Right forelimb (tissue), 1 donor: ENCODE measurements at places on chromosomes 12 and 14.

GRCh38 chr14:96584199-96584906, 82.2 kb downstream of the PAPOLA start:
- DNase-seq = peak; percentile 69

GRCh38 chr14:96177766-96178375, 26.8 kb upstream of the BDKRB2 start:
- peak; percentile 46 for DNase-seq

GRCh38 chr12:12533238-12533829, 29.3 kb downstream of the DUSP16 start:
- peak; percentile 81 for DNase-seq

DNA sequence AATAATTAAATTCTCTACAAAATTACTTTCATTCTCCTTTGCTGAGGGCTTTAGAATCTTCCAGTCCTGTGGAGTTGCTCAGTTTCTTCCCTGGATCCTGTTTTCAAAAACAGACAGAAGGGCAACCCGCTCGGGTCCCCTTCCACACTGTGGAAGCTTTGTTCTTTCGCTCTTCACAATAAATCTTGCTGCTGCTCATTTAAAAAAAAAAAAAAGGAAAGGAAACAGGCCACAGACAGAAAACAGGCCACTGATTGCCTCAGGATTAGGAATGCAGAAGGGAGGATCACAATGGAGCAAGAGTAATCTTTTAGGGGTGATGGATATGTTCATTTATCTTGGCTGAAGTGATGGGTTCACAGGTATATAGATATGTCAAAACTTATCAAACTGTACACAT, 29.5 kb upstream of the HIGD1C start:
- no peak for DNase-seq

DNA sequence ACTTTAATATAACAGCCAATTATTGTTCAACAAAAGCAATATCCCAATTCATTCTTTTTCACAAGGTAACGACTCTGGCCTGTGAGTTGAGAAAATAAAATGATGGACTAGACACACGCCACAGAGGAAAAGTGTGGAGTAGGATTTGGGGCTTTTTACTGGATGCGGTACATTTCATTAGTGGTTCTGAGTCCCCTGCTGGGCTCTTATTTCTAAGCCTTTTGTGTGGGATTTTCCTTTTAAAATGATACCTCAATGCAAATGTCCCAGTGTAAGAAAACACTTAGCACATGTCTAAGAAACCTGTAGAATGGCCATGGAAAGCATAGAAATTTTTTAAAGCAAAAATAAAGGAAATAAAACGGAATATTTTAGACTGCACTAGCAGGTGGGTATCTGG, 73.4 kb downstream of the C12orf42 start:
- no peak for DNase-seq

- no peak for DNase-seq
Observed at GRCh38 chr14:83697099-83697498, 1832.8 kb upstream of the FLRT2 start.

GRCh38 chr14:101363880-101364391, 197.4 kb upstream of the DIO3 start:
- DNase-seq = no peak

DNA sequence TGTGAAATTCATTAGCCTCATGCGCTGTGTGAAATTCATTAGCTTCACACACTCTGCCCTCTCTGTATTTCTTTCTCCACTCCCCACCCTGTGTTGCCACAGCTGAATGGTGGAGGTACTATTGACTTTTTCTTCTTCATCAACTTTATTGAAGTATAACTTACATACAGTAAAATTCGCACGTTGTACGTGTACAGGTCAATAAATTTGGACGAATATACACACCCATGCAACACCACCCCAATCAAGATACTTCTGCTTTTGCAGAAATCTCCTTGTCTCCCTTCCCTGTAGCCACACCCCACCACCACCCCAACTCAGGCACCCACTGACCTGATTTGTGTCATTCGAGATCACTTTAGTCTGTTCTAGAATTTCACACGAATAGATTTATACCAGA, 51.8 kb downstream of the FBXL14 start:
- DNase-seq = no peak

GRCh38 chr12:110059651-110060000, 11.3 kb upstream of the C12orf76 start:
- DNase-seq = no peak

- DNase-seq = no peak
Observed at GRCh38 chr12:60279221-60279620, 683.4 kb downstream of the SLC16A7 start.

- DNase-seq = peak; percentile 54
Observed at GRCh38 chr12:69935651-69936100, 110.6 kb downstream of the MYRFL start.

DNA sequence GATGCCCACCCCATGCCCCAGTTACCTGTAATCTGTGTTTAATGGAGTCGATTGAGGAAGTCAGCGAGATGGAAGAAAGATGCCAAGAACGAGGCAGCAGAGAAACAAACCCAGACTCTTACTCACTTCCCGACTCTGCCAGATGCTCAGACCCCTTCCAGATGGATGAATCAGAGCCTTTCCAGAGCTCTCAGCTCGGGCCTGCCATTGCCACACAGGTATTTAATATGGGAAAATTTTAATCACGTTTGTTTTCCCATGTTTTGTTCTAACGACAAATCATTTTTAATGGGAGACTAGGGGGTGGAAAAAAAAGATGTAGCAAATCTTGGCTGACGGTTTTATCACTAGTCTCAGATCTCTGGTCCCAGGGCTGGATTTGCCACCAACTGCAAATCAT, 72.5 kb upstream of the SRRM4 start:
- DNase-seq = no peak

DNA sequence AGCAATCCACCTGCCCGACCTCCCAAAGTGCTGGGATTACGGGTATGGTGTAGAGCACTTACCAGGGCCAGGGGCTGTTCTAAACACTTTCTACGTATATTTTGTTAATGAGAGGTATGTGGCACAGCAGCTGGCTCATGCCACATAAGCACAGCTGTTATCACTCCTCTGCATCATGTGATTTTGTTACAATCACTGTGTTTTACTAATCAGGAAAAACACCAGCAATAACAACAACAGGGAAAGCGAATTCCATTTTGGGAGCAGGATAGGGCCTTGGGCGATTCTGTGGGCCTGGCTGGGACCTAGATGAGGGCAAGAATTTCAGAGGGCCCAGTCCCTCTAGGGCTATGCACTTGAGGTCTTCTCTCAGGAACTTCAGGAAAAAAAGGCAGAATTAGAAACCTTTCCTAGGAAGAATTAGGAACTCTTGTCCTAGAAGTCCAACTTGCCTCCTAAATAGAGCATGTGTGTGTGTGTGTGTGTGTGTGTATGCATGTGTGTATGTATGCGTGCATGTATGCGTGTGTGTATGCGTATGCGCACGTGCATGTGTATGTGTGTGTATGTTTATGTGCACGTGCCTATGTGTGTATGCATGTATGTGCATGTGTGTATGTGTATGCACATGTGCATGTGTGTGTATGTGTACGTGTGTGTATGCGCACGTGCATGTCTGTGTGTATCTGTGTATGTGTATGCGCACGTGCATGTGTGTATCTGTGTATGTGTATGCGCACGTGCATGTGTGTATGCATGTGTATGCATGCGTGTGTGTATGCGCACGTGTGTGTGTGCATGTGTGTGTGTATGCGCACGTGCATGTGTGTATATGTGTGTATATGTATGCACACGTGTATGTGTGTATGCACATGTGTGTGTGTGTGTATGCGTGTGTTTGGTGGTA, 41.8 kb upstream of the CORO1C start:
- DNase-seq = no peak

GRCh38 chr14:49089107-49089506, 497.1 kb downstream of the RPS29 start:
- no peak for DNase-seq

DNA sequence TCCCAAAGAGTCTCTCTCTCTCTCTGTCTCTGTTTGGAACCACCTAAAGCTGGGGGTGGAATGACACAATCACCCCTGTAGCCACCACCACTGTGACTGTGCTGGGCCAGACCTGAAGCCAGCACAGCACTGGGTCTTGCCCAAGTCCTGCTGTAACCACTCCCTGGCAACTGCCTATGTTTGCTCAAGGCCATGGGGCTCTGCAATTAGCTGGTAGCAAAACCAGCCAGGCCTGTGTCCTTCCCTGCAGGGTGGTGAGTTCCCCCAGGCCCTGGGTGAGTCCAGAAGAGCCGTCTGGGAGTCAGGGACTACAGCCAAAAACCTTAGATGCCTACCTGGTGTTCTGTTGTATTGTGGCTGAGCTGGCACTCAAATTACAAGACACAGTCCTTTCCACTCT, 50.8 kb downstream of the DGLUCY start:
- DNase-seq = no peak

DNA sequence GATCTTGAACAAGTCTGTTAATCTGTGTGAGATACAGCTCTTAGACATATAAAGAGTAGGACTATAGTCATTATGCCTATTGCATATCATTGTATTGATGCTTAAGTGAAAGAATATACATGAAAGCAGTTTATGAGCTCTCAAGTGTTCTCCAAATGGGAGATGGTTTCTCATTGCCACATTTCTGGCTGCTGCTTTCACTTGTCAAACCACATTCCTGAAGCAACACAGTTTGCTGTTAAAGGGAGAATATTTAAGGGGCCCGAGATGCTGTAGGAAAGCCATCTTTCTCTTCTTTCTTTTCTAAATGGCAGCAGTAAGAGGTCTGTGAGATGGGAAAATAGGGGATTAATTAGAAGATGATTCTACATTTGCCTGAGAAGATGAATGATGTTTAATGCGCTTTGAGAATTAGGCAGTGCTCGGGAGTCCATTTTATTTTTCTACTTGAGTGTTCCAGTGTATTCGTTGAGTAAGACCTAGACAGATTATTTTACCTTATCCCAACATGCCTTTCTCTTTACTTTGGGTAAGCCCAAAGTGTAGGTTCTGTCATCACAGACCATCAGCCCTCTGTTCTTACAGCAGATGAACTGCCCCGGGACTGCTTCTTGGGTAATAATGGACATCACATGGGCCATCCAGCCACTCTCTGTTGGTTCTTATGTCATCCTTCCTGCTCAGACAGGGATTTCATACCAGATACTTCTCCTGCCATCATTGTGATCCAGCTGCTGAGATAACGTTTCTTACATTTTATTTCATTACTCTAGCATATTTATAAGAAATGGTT, 35.6 kb downstream of the ANO4 start:
- no peak for DNase-seq

DNA sequence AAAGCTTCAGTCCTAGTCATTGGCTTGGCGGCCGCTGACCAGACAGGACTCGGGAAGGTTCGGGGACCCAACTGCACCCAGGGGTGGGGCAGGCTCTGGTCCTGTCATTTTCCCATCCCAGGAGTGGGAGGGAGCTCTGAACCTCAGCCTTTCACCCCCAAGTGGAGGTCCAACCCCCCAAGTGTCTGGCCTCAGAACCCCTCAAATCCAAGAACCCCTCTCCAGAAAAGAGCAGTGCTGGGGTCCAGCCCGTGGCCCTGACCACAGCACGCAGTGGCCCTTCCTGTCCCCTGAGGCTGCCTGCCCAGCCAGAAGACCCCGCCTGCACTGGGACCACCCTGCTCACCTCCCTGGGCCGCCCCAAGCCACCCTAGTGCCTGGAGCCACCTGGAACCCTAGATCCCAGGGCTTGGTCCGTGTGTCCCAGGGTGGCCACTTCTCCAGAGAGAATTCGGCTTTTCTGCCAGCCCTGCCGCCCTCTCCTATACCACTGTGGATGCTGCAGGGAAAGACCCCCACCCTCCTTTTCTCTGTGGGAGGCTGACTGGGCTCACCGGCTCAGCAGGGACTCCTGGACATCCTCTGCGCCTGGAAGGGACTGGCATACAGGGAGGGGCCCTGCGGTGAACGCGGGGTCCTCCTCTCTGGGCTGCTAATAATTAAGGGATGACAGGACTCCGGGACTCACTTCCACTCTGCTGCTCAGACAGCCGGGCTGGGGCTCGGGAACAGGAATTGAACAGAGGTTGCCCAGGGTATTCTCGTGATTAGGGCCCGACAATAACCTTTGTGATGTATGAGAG, 326.9 kb upstream of the SFSWAP start:
- peak; percentile 29 for DNase-seq

GRCh38 chr12:71440345-71440762, 756 bp downstream of the LGR5 start:
- DNase-seq = peak; percentile 48

DNA sequence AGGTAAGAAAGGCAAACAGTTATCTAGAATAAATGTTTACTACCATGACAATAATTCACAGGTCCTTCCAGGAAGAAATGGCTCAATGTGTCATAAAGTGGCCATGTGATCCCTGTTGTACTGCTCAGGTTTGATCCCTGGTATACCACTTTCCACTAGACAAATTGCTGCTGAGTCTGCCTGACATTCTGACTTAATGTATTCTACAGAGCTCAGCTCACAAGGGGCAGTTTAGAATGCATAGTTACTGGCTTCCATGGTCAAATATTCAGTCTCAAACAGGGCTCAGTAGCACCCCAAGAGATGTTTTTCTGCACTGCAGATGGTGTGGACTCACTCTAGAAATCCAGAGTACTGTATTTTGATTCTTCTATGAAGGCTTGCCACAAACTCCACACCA, 21.8 kb downstream of the TSHR start:
- no peak for DNase-seq

DNA sequence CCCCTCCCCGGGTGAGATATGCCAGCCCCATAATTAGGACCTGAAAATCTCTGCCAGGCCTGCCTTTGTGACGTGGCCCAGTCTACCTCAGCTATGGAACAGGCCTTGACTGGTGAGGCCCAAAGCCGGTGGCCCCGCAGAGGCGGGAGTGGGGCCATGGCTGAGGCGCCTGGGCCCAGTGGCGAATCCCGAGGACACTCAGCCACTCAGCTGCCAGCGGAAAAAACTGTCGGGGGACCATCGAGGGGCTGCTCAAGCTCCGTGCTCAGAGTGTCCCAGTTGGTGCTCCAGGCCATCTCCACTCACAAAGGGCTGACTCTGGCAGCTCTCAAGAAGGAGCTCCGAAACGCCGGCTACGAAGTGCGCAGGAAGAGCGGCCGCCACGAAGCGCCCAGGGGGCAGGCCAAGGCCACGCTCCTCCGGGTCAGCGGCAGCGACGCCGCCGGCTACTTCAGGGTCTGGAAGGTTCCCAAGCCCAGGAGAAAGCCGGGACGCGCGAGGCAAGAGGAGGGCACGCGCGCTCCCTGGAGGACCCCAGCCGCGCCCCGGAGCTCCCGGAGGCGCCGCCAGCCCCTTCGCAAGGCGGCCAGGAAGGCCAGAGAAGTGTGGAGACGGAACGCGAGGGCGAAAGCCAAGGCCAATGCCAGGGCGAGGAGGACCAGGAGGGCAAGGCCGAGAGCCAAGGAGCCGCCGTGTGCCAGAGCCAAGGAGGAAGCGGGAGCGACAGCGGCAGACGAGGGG, 21.4 kb downstream of the ZNF641 start:
- no peak for DNase-seq

- DNase-seq = no peak
Observed at GRCh38 chr14:53549956-53550355, 396.8 kb upstream of the DDHD1 start.

- DNase-seq = no peak
Observed at GRCh38 chr12:53486736-53487487, 12.3 kb downstream of the MAP3K12 start.

DNA sequence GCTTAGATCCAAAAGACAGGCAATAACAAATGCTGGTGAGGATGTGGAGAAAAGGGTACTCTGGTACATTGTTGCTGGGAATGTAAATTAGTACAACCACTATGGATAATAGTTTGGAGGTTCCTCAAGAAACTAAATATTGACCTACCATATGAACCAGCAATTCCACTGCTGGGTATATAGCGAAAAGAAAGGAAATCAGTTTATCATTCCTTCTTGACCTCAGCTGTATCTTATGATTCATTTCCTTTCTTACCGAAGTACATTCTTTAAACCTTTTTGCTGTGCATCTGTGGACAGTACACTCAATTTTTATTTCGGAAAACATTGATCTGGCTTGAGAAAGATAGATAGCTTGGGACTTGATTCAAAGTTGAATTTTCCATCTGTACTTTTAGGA, 183.2 kb upstream of the LRFN5 start:
- no peak for DNase-seq
